ENCODE measurements at places on chromosomes 16 and 17.
A peak's percentile ranks its signal among the peaks of the same experiment; 100 is the strongest.

GRCh38 chr16:1613211-1613622, 1.1 kb downstream of the CRAMP1 start:
- DNase-seq, result peak; percentile 21

DNA sequence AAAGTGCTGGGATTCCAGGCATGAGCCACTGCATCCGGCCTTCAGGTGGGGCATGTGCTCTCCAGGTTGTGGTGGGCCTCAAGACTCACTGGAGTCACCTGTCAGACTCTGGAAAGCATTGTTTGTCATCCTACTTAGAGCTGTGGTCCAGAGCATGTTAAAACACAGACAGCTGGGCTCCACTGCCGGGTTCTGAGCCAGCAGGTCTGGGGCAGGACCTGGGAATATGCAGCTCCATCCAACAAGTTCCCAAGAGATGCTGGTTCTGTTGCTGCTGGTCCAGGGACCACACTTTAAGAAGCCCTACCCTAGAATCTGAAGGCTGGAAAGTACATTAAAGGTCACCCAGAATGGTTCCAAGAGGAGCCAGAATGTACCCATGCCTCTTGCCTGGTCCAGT, 75.3 kb downstream of the GAS7 start:
- no peak for DNase-seq

- DNase-seq, result no peak
Measured at GRCh38 chr17:78154903-78155811, 9.0 kb downstream of the C17orf99 start.

- no peak for DNase-seq
Measured at GRCh38 chr16:72425571-72426341, 253.8 kb upstream of the PMFBP1 start.

GRCh38 chr16:78294538-78295225, 195.2 kb downstream of the WWOX start:
- no peak for DNase-seq

- DNase-seq, result no peak
Measured at GRCh38 chr16:16120044-16120381, 103.3 kb downstream of the ABCC6 start.

GRCh38 chr17:80812362-80813088, 179.1 kb upstream of the CHMP6 start:
- peak; percentile 38 for DNase-seq

DNA sequence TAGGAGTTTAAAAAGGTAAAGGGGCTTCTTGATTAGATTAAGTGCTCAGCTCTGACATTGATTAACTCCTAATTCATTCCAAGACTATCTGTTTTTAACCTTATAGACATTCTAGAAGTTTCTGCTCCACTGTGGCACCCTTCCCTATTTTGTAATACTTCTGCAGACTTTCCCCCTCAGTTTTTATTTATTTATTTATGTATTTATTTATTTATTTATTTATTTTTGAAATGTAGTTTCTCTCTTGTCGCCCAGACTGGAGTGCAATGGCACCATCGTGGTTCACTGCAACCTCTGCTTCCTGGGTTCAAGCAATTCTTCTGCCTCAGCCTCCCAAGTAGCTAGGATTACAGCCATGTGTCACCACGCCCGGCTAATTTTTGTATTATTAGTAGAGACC, 185.8 kb downstream of the PHKB start:
- no peak for DNase-seq

DNA sequence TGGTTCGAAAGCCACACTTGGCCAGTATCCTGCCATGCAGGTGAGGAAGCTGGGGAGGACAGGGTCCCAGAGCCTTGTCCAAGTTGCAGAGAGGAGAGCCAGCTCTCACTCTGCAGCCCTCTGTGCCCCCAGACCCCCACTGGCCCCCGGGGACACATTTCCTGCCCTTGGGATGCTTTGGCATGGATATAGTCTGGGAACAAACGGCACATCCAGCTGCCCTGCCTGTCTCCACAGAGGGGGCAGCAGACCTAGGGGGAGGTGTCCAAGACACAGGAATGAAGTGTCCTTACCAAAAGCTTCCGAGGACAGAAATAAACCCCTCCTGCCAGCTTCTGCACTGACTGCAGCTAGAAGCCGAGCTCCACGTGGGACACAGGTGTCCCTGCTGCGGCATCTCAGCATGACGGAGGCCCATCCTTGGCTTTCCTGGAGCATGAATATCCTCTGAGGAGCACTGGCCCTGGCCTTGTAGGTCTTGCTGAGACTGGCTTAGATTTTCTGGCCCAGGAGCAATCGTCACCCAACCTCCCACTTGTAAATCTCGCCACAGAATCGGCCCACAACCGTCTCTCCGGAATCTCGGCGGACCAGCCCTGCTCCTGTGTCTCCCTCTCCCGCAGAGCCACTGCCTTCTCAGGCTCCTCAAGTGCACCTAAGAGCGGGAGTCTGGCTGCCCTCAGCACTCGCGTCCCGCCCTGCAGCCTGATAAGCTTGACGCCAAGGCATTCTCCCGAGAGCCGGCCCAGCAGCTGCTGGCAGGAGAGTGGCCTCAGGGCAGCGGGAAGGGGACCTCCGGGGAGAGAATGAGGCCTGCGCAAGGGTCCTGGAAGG, 1.1 kb upstream of the CAPN15 start:
- peak; percentile 45 for DNase-seq

GRCh38 chr16:22373662-22374310, 633 bp downstream of the CDR2 start:
- peak; percentile 61 for DNase-seq

DNA sequence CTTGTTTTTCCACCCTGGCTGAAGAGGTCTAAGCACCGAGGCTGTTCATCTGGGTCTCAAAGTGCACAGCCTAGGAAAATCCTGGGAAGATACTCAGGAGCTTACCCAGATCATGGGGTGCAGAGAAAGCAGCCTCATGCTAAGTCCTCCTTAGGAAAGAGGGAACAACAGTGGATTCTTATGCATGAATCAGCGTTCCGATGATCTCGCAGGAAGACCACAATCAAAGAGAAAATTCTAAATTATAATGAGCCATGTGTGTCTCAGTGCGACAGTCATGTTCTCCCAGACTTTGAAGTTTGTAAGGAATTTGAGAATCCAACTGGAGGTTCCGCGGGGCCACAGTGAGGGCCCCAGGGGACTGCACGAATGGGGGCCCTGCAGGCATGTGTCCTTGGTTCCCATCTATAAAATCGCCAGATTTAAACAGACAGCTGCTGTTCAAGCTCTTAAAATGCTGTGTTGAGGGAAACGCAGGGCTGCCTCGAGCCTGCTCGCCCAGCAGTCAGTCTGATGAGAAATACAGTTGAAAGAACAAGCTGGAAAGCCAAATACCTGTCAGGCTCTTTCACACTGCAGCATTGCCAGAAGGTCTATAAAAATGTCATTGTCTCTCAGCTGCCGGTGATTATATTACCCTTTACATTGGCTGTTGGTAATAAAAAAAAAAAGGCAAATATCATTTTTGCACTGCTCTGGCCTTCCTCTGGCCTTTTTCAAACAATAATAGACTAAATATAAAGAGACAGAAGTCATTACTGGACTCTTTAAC, 152.1 kb downstream of the PMP22 start:
- DNase-seq, result no peak

- no peak for DNase-seq
Measured at GRCh38 chr16:57315416-57315815, 30.9 kb upstream of the PLLP start.

DNA sequence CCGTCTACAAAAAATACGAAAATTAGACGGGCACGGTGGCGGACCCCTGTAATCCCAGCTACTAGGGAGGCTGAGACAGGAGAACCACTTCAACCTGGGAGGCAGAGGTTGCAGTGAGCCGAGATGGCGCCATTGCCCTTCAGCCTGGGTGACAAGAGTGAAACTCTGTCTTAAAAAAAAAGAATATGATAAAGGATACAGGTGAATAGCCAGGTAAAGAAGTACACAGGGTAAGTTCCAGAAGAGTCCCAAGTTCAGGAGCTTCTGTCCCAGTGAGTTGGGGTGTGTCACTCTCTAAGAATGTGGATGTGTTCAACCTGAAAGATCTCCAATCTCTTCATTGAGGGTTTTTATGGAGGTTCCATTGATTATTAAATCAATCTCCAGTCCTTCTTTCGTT, 6.8 kb downstream of the TMC5 start:
- no peak for DNase-seq
